Tongue (tissue), 3 donors: ENCODE measurements at places on chromosomes 3 and 15. TPM values are rescaled to one million over a fixed set of nuclear protein-coding genes. Genes with fewer than 3 reads are reported as not detected.

The CHDH gene
- 2.6 TPM for total RNA-seq

The CERS3 gene
- 8.9 TPM for total RNA-seq

The TRPM1 gene
- total RNA-seq = not detected

The AEN gene
- 8.1 TPM for total RNA-seq

The C3orf18 gene
- 25.1 TPM for total RNA-seq
